ENCODE measurements at places on chromosomes 2 and 18.

- DNase-seq, result no peak
Observed at GRCh38 chr2:32951672-32952071, 4.9 kb downstream of the LTBP1 start.

DNA sequence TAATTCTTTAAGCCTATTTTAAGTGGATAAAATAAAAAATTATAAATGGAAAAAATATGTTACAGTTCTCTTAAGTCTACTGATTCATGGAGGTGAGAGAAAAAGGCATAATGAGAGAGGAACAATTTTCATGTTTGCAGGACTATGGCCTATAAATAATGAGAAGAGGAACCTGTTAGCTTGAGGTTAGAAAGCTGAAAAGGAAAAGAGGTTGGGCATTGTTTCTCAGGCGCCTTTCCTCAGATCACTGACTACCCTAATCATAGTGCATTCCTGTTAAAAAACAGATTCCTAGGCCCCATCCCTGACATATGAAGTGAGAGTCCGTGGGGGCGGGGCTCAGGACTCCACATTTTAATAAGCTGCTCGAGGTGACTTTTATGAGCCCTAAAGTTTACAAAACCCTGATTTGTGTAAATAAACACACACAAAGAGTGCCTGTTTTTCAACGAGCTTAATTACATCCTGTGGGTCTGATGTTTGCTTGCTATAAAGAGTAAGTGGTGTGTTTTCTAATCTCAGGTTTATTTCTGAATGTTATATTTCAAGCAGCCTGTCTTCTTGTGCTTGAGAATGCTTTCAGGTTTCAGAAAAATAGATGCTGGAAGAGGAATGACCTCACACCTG is 335.5 kb downstream of the CLIP4 start:
- no peak for DNase-seq

- DNase-seq, result no peak
Observed at GRCh38 chr2:73642338-73643018, at the start of gene NAT8. Gene NAT8 (minus strand): TSS chr2:73642422. CDS start chr2:73641628, 794 bp downstream.

DNA sequence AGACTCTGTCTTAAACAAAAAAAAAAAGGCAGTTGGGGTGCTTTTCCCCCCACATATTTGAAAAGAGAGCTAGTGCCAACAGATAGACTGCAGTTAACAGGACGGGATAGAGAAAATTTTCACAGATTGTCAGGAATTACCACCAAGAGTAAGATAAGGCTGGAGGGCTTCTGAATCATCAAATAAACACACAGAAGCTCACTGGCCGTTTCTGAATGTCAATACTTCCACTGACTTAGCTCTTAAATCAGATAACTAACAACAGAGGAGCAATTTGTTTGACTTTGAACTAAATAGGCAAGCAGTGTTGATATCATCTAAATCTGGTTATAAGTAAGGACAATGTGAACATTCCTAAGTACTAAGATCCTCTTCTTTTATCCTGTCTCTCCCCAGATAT is 34.7 kb downstream of the PIEZO2 start:
- DNase-seq, result no peak

- DNase-seq, result no peak
Observed at GRCh38 chr2:99555404-99555803, 65.6 kb upstream of the REV1 start.

GRCh38 chr2:18927525-18928232 is 338.3 kb upstream of the NT5C1B start:
- DNase-seq, result no peak

- DNase-seq, result no peak
Observed at GRCh38 chr2:151943461-151943860, 115.2 kb upstream of the ARL5A start.

DNA sequence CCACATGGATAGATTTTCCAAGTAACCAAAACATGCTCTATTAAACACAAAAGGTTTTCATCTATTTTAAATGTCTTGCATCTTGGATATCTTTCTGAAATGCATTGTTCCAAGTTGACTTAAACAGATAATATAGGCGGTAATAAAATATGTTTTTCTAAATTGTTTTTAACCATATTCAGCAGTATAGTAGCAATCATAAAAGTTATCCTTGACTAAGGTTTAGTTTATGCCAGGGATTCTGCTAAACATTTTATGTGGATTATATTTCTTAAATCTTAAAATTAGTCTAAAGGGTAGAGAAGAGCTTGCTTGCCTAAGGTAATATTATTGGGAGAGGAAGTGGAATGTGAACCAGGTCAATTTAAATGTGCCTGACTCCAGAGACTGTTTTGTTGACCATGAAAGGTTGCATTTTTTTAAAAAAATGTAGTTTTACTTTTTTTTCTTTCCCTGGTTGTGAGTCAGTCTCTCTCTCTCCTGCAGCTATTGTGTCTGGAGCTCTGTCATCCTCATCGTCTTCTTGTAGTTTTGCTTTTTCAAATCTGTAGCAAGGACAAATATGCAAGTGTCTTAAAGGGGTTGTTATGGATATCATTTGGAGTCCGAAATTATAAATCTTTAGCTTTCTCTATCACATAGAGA is 309.1 kb upstream of the COL3A1 start:
- DNase-seq, result no peak

- no peak for DNase-seq
Observed at GRCh38 chr2:223841436-223842190, 4.2 kb upstream of the AP1S3 start.

- DNase-seq, result no peak
Observed at GRCh38 chr2:217254111-217254510, 394.2 kb upstream of the TNP1 start.

GRCh38 chr18:57518533-57518932 is 68.0 kb downstream of the FECH start:
- DNase-seq, result no peak

DNA sequence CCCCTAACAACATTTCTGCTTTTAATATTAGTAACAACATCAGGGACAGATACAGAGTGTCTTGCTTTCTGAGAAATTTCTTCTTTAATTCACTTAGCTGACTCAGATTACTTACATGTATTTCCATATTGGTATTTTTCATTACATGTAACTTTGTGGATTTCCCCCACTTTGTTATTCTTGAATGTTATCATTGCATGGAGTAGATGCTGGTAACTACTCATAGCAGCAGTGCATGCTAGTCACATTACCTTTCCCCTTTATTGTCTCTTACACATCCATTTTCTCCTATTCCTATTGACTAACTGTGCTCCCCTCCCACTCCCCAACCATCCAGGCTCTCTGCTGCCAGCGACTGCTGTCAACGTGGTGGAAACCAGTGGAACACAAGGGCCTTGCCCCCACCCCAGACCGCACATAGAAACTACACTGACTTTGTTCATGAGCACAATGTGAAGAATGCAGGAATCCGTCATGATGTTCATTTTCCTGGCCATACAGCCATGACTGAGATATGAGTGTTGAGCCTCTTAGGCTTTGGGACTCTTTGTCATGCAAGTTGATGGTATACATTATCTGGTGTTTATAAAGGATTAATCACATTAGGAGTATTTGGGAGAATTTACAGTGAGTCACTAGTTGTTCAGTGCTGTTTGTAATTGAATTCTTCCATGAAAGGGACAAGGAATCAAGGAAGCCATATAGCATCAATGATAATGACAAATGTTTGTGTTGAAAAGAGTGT is 91.0 kb downstream of the EPB41L5 start:
- no peak for DNase-seq

- DNase-seq, result no peak
Observed at GRCh38 chr18:50162486-50163304, 32.3 kb downstream of the MYO5B start.

DNA sequence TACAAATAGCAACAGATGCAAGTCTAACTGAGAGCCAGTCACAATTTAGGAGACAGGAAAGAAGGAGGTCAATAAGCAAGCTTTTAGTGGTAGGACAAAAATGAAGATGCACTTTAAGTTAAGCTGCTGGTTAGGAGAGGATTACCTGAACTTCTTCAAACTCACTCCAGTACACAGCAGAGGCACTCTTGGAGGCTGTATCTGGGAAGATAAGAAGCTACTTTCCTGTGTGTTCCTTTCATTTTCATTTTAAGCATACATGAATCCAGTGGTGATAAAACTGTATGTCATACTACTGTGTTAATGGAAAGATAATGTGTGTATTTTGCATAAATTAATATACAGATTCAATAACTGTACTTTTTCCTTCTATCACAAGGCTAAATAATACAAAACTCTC is 49.6 kb downstream of the HYCC2 start:
- DNase-seq, result no peak

- DNase-seq, result no peak
Observed at GRCh38 chr18:75230163-75231052, 19.8 kb downstream of the TSHZ1 start.

DNA sequence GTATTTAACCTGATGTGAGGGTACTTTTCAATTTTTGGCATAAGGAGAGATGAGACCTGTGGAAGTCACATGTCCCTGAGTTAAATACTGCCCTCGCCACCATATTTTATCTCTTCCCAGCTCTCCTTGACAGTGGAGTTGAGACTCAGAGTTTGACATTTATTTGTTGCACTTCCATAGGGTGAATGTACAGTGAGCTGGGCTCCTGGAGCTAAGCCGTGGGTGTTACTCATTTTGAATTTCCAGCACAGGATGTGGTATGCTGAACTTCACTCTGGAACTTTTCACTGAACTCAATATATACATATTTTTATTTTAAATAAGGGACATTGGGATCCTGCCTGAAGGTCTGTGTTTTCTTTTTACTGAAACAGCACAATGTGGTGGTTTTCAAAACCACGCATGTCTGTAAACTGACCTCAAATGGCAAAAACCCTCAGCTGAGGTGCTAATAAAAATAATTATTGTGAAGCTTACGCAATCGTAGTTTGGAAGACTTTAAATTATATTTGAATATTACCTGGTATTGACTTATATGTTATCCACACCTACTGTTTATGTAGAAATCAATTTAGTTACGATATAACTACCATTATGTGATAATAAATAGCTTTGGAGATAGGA is 12.1 kb downstream of the RNF144A start:
- DNase-seq, result no peak

DNA sequence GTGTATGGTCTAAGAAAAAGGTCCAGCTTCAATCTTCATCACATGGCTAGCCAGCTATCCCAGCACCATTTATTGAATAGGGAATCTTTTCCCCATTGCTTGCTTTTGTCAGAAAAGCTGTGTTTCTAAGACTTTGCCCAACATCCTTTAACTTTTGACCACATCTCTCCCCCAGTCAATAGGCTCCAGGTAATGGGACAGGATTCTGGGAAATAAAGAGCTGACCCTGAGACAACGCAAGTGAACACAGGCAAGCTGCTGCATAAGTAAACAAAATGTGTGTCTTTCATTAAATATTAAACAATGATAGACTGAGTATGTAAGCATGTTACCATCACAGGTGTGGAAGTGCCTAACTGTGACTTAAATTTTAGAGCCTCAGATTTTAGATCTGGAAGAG is 23.0 kb downstream of the FAM110C start:
- DNase-seq, result no peak

DNA sequence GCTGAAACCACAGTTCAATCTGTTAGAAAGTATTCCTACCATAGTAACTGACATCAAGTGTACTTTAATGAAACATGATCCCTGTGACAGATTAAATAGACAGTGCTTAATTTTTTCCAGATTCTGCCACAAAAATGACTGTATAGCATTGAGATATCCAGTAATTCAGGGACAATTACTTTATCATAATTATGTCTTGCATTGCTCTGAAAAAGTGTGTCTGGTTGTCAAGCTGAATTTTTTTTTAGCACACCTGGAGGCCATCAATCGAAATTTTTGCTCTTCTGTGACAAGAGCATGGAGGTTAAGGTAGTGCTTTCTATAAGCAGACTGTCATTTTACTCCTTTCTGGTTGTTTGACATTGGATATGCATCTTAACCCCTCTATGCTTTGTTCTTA is 1083.8 kb upstream of the NRXN1 start:
- no peak for DNase-seq

- peak; percentile 71 for DNase-seq
Observed at GRCh38 chr2:60553495-60554073, at the start of gene BCL11A. Gene BCL11A (minus strand): TSS chr2:60553654. CDS start chr2:60553270, 384 bp downstream.

GRCh38 chr2:218229239-218229638 is 12.2 kb downstream of the ARPC2 start:
- DNase-seq, result no peak

GRCh38 chr2:226310146-226310545 is 489.5 kb downstream of the IRS1 start:
- DNase-seq, result no peak

DNA sequence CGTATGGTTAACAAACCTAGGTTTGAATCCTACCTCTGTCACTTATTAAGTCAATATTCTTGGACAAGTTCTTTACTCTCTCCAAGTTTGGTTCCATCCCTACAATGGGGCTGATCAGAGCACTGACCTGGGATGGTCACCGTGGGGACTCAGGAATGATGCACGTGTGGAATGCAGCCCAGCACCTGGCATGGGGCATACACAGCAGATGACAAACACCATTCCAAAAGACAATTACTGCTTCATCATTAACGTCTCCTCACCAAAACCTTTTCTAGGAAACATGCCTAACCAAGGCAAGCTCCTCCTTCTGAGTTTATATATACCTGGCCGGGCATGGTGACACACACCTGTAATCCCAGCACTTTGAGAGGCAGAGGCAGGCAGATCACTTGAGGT is 532.9 kb upstream of the ID2 start:
- DNase-seq, result no peak

DNA sequence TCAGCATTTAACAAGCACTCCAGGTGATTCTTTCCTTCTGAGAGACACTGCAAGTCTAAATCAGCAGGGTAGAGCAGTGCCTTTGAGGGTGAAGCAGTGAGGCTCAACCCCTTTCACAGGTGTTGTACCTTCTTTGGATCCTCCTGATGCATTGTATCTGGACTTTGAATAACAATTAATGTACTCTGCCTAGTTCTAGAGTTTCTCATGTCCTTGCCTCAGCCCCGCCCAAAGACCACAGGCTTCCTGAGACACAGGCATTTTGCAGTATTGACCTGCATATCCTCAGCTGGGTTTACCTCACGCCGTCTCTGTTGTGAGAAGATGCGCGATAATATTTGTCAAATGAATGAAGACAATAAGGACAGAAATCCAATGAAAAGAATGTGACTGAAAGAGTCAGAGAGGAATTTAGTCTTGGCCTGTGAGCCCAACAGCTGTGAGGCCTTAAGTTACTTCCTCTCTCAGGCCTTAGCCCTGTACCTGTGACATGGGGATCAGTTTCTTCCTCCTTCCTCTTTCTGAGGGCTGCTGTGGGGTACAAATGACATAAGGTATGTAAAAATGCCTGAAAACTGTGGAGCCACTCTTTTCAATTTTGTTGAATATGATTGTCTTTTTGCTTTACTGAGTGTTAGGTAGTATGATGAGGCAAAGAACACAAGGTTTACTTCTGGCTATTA is 43.7 kb downstream of the WIPF1 start:
- DNase-seq, result no peak

- no peak for DNase-seq
Observed at GRCh38 chr2:172470958-172471922, 43.9 kb downstream of the ITGA6 start.

- no peak for DNase-seq
Observed at GRCh38 chr2:3159782-3160545, 217.7 kb downstream of the EIPR1 start.

GRCh38 chr2:161044095-161044865 is 115.9 kb upstream of the TANK start:
- no peak for DNase-seq

Measured in endothelial cell (in vitro differentiated cells).